ENCODE measurements at places on chromosomes 6 and 20. TPM values are rescaled to one million over a fixed set of nuclear protein-coding genes. Genes with fewer than 3 reads are reported as not detected.

The RIPOR2 gene
- total RNA-seq = 44.5 TPM

GRCh38 chr6:25959890-25960536 lies 2.6 kb upstream of the TRIM38 start:
- no peak overlapping the region for H3K27ac ChIP-seq
- no peak for DNase-seq
- H3K36me3 ChIP-seq = no peaks in the 10 kb centered on the region

GRCh38 chr6:117465691-117466090 lies 16.8 kb upstream of the DCBLD1 start:
- no peak for DNase-seq
- no peak overlapping the region for H3K27ac ChIP-seq
- H3K4me1 ChIP-seq = no peaks in the 10 kb centered on the region
- H3K4me3 ChIP-seq = no peak overlapping the region
- no peaks in the 10 kb centered on the region for H3K27me3 ChIP-seq

GRCh38 chr6:33641602-33642001 lies 20.5 kb downstream of the ITPR3 start:
- no peak overlapping the region for H3K4me3 ChIP-seq
- H3K36me3 ChIP-seq = no peaks in the 10 kb centered on the region
- no peak overlapping the region for H3K27ac ChIP-seq
- no peak for DNase-seq

DNA sequence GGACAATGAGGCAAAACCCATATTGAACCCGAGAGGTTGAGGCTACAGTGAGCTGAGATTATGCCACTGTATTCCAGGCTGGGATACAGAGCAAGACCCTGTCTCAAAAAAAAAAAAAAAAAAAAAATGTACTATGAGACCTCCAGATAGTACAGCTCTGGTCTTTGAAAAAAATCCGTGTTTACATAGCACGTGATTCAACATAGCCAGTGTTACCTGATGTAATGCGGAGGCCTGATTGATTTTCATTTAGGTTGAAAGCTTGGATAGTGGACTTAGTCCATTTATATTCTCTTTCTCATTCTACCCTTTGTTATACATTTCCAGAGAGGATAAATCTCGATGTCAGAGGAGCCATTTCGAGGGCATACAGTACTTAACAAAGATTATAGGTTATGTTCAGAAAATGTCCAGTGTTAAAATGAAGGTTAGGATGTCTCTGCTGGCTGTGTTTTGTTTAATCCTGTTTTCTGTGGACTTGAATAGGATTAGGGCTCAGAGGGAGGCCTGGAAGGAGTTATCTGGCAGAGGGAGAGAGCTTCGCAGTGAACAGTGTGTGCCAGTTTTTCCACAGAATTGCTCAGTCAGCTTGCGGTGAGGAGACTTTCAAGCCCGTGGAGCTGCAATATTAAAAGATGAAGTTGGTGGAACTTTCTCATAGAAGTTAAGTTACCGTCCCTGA lies 33.9 kb upstream of the BCLAF1 start:
- H3K4me3 ChIP-seq = no peak overlapping the region
- no peaks in the 10 kb centered on the region for H3K36me3 ChIP-seq
- no peak for DNase-seq
- H3K27ac ChIP-seq = no peak overlapping the region
- no peaks in the 10 kb centered on the region for H3K4me1 ChIP-seq
- no peaks in the 10 kb centered on the region for H3K27me3 ChIP-seq

DNA sequence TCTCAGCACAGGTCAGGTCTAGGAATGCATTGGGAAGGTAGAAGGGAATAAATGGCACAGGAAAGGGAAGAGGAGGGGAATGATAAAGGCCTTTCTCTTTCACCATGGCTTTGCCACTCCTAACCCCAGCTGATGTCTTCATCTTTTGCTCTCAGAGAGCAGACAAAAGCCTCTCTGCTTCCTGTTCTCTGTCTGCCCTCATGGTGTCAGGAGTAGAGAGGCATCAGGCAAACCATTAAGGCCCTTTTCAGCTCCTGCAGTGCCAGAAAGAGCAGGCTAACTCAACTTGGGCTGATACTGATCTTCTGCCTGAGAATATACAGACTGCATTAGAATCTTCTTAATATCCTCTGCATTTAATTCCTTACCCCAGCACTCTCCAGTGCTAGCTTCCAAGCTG lies 48.0 kb upstream of the STXBP5 start:
- no peak overlapping the region for H3K27ac ChIP-seq
- no peak for DNase-seq
- no peaks in the 10 kb centered on the region for H3K4me1 ChIP-seq

The BMP5 gene
- not detected for total RNA-seq

DNA sequence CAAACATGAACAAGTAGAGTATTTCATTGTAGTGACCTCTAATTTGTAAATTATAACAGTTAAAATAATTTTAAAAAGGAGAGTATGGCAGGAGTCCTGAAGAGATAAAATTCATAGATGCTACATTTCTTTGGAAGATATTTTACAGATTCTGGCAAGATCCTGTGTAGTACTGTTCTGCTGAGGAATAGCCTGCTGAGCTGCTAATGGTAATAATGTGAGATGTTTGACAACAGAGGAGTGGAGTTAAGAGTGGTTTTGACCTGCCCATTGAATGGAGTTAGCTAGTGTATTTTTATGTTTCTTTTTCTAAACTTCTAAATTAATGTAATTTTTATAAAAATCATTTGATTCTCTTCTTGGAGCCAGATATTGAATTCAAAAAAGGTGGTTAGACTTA lies 11.8 kb downstream of the CLVS2 start:
- DNase-seq = no peak
- no peak overlapping the region for H3K4me3 ChIP-seq
- H3K4me1 ChIP-seq = no peaks in the 10 kb centered on the region
- H3K36me3 ChIP-seq = no peaks in the 10 kb centered on the region
- no peaks in the 10 kb centered on the region for H3K27me3 ChIP-seq

The ADGB gene
- not detected for total RNA-seq

DNA sequence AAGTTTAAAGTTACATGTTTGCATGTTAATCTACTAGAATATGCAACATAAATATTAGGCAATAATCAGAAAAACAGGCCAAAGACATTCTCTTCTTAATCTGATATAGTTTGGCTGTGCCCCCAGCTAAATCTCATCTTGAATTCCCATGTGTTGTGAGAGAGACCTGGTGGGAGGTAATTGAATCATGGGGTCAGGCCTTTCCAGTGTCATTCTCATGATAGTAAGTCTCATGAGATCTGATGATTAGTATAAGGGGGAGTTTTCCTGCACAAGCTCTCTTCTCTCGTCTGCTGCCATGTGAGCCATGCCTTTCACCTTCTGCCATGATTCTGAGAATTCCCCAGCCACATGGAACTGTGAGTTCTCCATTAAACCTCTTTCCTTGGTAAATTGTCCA lies 1241.7 kb upstream of the ADGRB3 start:
- no peak overlapping the region for H3K4me3 ChIP-seq
- DNase-seq = no peak
- no peaks in the 10 kb centered on the region for H3K4me1 ChIP-seq
- no peaks in the 10 kb centered on the region for H3K36me3 ChIP-seq
- H3K27me3 ChIP-seq = no peaks in the 10 kb centered on the region
- H3K27ac ChIP-seq = no peak overlapping the region

- no peak overlapping the region for H3K4me3 ChIP-seq
- H3K4me1 ChIP-seq = no peaks in the 10 kb centered on the region
- H3K27me3 ChIP-seq = no peaks in the 10 kb centered on the region
- no peaks in the 10 kb centered on the region for H3K36me3 ChIP-seq
- DNase-seq = no peak
These were observed 12.6 kb upstream of the SLPI start for GRCh38 chr20:45266977-45267376.

GRCh38 chr6:113450061-113450465 lies 407.1 kb upstream of the MARCKS start:
- H3K36me3 ChIP-seq = no peaks in the 10 kb centered on the region
- no peaks in the 10 kb centered on the region for H3K4me1 ChIP-seq
- H3K27me3 ChIP-seq = no peaks in the 10 kb centered on the region
- H3K27ac ChIP-seq = no peak overlapping the region
- no peak overlapping the region for H3K4me3 ChIP-seq
- no peak for DNase-seq

The EEF1E1 gene
- 97.2 TPM for total RNA-seq

- no peak for DNase-seq
- H3K27me3 ChIP-seq = no peaks in the 10 kb centered on the region
- H3K27ac ChIP-seq = no peak overlapping the region
- H3K4me3 ChIP-seq = no peak overlapping the region
- no peaks in the 10 kb centered on the region for H3K4me1 ChIP-seq
These were observed 28.8 kb downstream of the IMPG1 start for GRCh38 chr6:76043690-76044089.

DNA sequence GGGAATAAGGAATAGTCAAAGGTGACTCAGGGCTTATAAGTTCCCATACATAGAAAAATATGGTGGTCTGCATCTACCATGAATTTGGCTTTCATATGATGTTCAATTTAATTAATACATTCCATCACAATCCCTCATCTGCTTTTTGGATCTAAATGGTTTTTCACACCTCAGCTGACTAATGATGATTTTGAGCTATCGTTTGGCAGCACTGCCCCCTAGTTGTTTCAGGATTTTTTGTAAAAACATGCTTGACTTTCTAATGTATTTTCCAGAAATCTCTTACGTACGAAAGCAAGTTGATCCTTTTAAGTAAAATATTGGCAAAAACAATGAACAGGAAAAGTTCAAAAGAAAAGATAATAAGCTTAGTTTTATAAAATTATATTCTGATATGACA lies 408.6 kb upstream of the ADGRB3 start:
- no peak for DNase-seq
- no peaks in the 10 kb centered on the region for H3K4me1 ChIP-seq
- no peak overlapping the region for H3K4me3 ChIP-seq
- H3K27ac ChIP-seq = no peak overlapping the region
- no peaks in the 10 kb centered on the region for H3K27me3 ChIP-seq

DNA sequence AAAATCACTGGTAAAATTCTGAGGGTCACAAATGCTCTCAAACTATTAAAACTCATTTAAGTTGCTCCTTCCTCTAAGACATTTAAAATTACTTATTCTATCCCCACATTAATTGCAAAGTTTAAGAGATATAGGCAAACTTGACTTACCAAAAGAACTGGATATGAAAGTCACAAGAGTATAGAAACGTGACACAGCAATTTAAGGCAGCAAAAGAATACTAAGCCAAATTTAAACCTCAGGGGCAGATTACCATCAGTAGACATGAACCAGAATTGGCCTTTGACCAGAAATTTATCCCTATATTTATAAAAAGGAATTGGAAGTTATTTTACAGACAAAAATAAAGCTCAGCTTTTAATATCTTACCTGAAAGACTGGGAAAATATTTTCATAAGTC lies 56.0 kb downstream of the MAP3K7 start:
- no peaks in the 10 kb centered on the region for H3K27me3 ChIP-seq
- no peak overlapping the region for H3K27ac ChIP-seq

The HUS1B gene
- 0.75 TPM for total RNA-seq

- H3K4me3 ChIP-seq = no peak overlapping the region
- DNase-seq = no peak
- H3K27me3 ChIP-seq = peaks cover 1% of the 10 kb centered on the region
- H3K4me1 ChIP-seq = no peaks in the 10 kb centered on the region
- no peaks in the 10 kb centered on the region for H3K36me3 ChIP-seq
These were observed 4.8 kb upstream of the STX11 start for GRCh38 chr6:144145541-144145940.

GRCh38 chr20:62208795-62209755 lies 11.0 kb downstream of the HRH3 start:
- no peak for DNase-seq
- H3K4me1 ChIP-seq = peaks cover 3% of the 10 kb centered on the region
- no peak overlapping the region for H3K27ac ChIP-seq
- no peak overlapping the region for H3K4me3 ChIP-seq

The ELOVL4 gene
- 15.1 TPM for total RNA-seq

The ABRACL gene
- 172 TPM for total RNA-seq

The MDFI gene
- total RNA-seq = 38.5 TPM

DNA sequence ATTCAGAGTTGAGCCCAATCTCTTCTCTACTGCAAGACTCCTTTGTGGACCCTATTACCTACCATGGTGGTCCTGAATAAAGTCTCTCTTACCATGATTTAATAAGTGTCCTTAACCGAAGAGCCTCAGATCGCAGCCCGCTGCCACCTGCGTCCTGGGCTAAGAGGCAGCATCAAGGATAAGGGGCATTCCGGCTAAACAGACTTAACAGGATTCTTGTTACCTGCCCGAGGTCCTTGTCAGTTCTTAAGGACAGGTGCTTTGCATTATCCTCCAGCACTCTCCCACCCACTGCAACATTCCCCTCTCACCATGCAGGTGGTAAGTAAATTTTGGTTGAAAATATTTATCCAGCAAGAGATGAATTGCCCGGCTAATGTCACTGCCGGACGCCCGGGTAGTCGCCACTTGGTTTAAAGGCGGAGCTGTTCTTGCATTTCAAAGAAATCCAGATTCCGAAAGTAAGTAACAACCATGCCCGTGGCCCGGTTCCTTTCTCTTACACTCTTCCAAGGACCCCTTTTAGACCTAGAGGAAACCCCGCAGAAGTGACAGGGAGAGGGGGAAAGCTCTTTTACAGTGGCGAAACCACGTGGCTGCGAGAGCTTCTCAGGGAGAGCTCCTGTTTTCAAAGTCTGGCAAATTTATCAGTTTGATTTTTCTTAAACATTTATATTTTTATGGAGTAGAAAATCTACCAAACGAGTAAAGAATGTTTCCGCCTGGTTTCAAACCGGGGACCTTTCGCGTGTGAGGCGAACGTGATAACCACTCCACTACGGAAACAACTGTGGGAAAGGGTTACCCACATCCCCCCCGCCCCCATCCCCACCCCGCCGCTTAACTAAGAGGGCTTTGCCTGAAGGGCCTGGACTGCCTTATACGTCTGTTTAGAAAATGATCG lies 41.9 kb upstream of the PRSS16 start:
- H3K36me3 ChIP-seq = no peaks in the 10 kb centered on the region
- H3K4me1 ChIP-seq = no peaks in the 10 kb centered on the region
- H3K4me3 ChIP-seq = peak overlapping the region; percentile 73
- no peak for DNase-seq
